ENCODE measurements at places on chromosomes 1 and 21.

DNA sequence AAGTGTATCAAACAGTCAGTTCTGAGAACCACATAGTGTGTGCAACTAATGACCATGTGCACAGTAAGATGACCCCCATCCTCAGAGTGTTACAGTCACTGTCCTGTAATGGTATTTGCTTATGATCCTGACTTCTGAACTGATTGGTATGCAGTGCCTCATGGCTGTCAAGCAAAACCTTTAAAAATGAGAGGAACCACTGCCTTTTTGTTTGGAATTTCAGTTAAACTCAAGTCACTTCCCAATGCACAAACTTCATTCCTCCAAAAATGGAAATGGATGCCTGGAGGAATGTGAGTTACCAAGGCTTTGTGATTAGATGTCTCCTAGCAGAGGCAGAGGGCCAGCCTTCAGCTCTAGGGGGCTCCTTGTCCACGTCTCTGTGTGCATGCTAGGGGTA, 10.5 kb downstream of the C1orf198 start:
- peak; percentile 12 for DNase-seq

- DNase-seq = no peak
Measured at GRCh38 chr1:67560580-67561255, 124.3 kb upstream of the GADD45A start.

DNA sequence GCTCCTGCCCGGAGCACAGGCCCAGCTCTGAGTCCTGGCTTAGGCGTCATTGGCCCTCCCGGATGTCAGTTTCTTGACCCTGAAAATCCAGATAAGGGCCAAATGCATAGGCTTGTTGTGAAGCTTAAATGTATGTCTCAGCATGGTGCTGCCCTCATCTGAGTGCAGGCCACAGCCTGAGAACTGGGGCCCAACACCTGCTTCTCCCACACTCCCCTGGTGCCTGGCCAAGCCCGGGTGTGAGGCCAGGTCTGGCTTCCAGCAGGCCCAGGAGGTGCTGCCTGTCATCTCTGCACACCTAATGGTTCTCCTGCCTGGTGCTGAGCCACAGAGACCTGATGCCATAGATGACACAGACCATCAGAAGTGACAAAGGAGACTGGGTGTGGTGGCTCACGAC, 14.0 kb downstream of the MX2 start:
- DNase-seq = peak; percentile 13

GRCh38 chr1:47444297-47444561, 6.4 kb downstream of the FOXD2 start:
- DNase-seq = no peak

- DNase-seq = no peak
Measured at GRCh38 chr1:216866714-216867113, 143.5 kb upstream of the ESRRG start.

DNA sequence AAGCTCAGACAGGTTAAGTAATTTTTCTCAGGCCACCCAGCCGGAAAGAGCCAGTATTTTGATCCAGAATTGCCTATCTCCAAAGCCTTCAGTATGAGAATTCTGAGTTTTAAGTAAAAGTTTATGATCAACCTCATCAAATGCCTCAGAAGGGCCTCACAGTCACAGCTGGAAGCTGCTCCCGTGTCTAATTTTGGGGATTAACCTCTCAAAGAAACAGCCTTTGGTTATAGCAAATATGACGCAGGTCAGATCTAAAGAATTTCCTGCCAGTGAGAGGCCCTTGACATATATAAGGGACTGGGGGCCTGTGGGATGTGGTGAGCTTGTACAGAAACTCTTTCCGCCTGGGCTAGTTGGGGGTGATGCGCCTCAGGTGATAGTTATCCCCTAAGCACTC, 2.3 kb downstream of the EXTL1 start:
- no peak for DNase-seq

- no peak for DNase-seq
Measured at GRCh38 chr1:36597514-36597913, 114.8 kb upstream of the CSF3R start.

GRCh38 chr21:36166705-36167104, 10.1 kb downstream of the DOP1B start:
- DNase-seq = peak; percentile 80

DNA sequence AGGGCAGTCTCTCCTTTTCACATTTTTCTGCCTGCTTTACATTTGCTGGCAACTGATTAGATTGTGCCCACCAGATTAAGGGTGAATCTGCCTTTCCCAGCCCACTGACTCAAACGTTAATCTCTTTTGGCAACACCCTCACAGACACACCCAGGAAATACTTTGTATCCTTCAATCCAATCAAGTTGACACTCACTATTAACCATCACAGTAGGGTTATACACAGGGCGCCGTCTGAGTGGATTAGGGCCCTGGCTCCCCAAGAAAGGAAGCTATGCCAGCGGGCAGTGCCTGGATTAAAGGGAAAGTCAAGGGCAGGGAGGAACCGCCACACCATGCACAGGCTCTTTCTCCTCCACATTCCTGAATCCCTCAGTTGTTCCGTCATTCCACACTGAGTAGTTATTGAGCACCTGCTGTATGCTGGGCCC, 56.2 kb downstream of the EVA1C start:
- no peak for DNase-seq

DNA sequence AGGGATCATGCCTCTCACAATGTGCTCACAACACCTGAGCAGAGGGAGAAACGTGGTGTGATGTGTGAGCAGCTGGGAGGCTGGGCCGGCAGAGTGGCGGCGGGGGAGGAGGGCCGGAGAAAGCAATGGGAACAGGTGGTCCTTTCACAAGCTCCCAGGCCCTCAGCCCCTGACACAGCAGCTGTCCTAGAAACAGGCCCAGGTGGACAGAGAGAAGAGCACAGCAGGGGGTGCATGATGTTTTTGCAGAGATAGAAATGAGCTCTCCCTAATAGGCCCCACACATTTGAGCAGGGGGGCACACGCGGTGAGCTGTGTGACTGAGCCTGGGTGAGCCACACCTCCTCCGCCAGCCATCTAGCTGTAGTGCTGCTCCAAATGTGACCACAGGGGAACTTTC, 7.6 kb upstream of the RGS16 start:
- DNase-seq = no peak

Measured in kidney (tissue), 22 donors.